Activated CD8-positive, alpha-beta memory T cell treated with anti-CD3 and anti-CD28 coated beads, Interleukin-2, amount 10 ng/mL, durations not matched to agents 7 days and 5 days (primary cell): ENCODE measurements at places on chromosomes 4 and X. TPM values are rescaled to one million over a fixed set of nuclear protein-coding genes. Genes with fewer than 3 reads are reported as not detected.
A peak's percentile ranks its signal among the peaks of the same experiment; 100 is the strongest.

Gene ANK2
- total RNA-seq = 2.4 TPM

DNA sequence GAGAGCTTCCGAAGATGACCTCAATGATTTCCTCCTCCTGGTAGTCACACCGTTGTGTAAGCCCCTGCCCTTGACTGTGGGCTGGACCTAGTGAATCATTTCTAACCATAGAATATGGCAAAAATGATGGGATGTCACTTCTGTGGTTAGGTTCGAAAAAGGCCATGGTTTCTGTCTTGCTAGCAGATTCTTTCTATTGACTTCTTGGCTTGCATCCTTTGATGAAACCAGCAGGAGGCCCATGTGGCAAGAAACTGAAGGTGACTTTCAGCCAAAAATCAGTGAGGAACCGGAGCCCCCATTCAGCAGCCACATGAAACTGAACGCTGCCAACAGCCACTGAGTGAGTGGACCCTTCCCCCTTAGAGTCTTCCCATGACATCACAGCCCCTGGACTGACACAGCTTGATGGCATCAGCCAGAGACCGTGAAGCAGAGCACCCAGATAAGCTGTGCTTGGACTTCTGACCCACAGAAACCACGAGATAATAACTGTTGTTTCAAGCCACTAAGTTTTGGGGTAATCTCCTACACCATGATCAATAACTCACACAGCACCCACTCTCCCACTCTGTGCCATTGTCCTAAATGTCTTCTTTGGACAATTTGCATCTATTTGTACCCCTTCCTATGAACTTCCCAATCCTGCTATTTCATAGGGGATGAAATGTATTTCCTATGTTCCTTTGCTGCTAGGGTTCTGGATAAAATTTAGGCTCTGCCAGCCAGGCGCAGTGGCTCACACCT is 148.0 kb upstream of the STX18 start:
- peak; percentile 64 for DNase-seq
- H3K4me1 ChIP-seq = peaks cover 25% of the 10 kb centered on the region
- no peak overlapping the region for H3K27ac ChIP-seq
- H3K4me3 ChIP-seq = no peak overlapping the region
- H3K27me3 ChIP-seq = peaks cover 7% of the 10 kb centered on the region

Gene NEUROG2
- total RNA-seq = 0.12 TPM

Gene SOX3
- total RNA-seq = not detected

DNA sequence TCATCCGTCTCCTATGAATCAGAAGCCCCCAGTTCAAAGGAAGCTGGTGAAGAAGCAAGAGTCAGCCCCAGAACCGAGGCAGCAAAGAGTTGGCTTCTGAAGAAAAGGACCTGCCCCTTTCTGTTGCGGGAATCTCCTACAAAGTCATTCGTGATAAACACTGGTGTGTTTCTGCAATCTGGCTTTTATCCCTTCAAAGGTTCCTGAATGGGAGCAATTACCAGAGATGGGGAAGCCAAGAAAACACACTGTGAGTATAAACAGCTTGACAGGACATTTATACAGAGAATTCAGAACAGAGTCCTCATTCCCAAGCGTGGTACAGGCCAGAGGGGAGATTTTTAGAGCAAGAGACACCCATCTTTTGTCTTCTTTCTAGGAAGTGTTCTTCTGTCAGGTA is 226.8 kb upstream of the LNX1 start:
- H3K27me3 ChIP-seq = no peaks in the 10 kb centered on the region
- DNase-seq = no peak
- H3K4me1 ChIP-seq = no peaks in the 10 kb centered on the region
- no peaks in the 10 kb centered on the region for H3K36me3 ChIP-seq
- no peak overlapping the region for H3K27ac ChIP-seq

- no peaks in the 10 kb centered on the region for H3K27me3 ChIP-seq
- H3K36me3 ChIP-seq = peaks cover 8% of the 10 kb centered on the region
- peaks cover 15% of the 10 kb centered on the region for H3K4me1 ChIP-seq
- no peak for DNase-seq
Measured at GRCh38 chrX:71487814-71488213, 45.1 kb upstream of the OGT start.

DNA sequence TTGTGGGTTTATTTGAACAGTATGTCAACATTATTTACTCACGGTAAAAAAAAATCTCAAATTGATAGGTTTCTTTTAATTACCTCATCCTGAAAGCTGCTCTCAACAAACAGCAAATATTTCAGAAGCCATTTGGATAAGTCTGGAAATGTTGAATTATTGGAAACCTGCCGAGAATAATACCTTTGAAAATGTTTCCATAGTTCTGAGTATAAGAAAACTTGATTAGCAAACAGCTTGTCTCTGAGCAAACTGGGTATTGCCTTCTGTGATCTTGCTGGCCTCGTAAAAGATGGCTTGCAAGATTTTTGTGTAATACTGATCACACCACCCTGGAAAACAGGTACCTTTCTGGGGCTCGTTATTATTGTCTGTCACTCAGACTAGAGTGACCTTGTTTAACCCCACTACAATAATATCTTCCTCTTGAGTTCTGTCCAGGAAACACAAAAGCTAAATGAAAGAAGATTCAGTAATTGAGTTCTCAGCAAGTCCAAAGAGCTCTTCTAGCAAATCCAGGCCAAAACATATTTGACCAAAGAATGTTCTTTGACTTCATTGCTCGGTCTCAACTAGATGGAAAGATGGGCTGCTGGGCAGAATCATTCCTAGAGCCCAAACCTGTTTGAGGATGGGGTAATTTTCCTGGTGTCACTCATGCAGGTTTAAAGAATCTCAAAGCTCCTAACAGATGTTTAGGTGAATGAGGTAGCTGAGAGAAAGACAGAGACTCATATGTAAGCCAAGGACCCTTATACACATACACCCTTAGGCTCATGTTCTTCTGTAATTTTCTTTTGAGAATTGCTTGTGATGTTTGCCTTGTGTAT is 255.6 kb upstream of the JADE1 start:
- H3K27ac ChIP-seq = no peak overlapping the region
- DNase-seq = no peak
- no peaks in the 10 kb centered on the region for H3K36me3 ChIP-seq
- peaks cover 44% of the 10 kb centered on the region for H3K27me3 ChIP-seq

GRCh38 chrX:53440621-53441517 is 6.7 kb upstream of the HSD17B10 start:
- peak; percentile 43 for DNase-seq
- peak overlapping the region; percentile 82 for H3K27ac ChIP-seq
- peak overlapping the region; percentile 81 for H3K4me3 ChIP-seq
- peaks cover 35% of the 10 kb centered on the region for H3K4me1 ChIP-seq

DNA sequence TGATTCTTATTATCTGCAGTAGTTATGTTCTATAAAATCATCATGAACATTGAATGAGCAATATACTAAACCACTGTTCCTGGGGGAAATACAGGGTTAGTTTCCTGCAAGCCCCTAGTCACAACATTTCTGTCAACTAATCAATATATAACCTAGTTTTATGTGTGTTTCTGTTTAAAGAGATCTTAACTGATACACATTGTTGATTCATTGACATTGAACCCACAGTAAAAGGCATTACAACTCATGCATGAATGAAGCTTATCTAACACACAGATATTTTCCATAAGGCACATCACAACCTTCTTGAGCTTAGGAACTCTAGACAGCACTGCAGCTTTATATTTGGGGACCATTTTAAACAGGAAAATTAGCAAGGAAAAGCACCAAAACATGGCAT is 134.2 kb downstream of the CAMK2D start:
- no peaks in the 10 kb centered on the region for H3K27me3 ChIP-seq
- peaks cover 18% of the 10 kb centered on the region for H3K36me3 ChIP-seq
- no peak for DNase-seq

- no peak overlapping the region for H3K4me3 ChIP-seq
- no peaks in the 10 kb centered on the region for H3K27me3 ChIP-seq
- DNase-seq = no peak
- no peaks in the 10 kb centered on the region for H3K36me3 ChIP-seq
Measured at GRCh38 chrX:154649503-154650220, 3.7 kb downstream of the CTAG2 start.

GRCh38 chrX:30931920-30932319 is 42.9 kb upstream of the TAB3 start:
- no peak overlapping the region for H3K27ac ChIP-seq
- DNase-seq = no peak
- H3K4me1 ChIP-seq = no peaks in the 10 kb centered on the region
- H3K4me3 ChIP-seq = no peak overlapping the region
- H3K36me3 ChIP-seq = no peaks in the 10 kb centered on the region

GRCh38 chr4:45442466-45442865 is 681.4 kb downstream of the GABRG1 start:
- DNase-seq = no peak
- H3K4me3 ChIP-seq = no peak overlapping the region
- no peaks in the 10 kb centered on the region for H3K36me3 ChIP-seq
- H3K27me3 ChIP-seq = no peaks in the 10 kb centered on the region
- no peaks in the 10 kb centered on the region for H3K4me1 ChIP-seq
- H3K27ac ChIP-seq = no peak overlapping the region

DNA sequence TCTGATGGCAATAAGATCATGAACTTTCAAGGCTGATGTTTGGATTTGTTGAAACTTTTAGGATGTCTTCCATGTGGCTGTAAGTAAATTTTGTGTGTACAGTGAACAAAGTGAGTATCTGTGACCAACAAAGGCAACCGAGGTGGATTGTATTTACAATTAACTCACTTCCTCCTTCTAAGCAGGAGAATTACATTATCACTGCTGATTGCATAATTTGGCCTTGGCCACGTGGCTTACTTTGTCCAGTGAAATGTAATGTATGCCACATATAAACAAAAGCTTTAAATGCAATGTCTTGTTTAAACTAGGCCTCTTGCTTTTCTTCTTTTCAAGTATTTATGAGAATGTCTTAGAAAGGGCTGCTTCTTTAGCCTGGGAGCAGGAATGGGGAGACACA is 66.3 kb upstream of the MAD2L1 start:
- H3K27ac ChIP-seq = no peak overlapping the region
- no peak overlapping the region for H3K4me3 ChIP-seq
- no peaks in the 10 kb centered on the region for H3K27me3 ChIP-seq

Gene SSX3
- total RNA-seq = not detected

GRCh38 chr4:68271851-68272357 is 26.4 kb upstream of the TMPRSS11B start:
- peaks cover 3% of the 10 kb centered on the region for H3K36me3 ChIP-seq
- H3K27ac ChIP-seq = no peak overlapping the region
- peaks cover 8% of the 10 kb centered on the region for H3K27me3 ChIP-seq
- no peak for DNase-seq
- H3K4me1 ChIP-seq = peaks cover 10% of the 10 kb centered on the region

Gene LNX1
- not detected for total RNA-seq

Gene ZNF157
- total RNA-seq = 0.19 TPM

DNA sequence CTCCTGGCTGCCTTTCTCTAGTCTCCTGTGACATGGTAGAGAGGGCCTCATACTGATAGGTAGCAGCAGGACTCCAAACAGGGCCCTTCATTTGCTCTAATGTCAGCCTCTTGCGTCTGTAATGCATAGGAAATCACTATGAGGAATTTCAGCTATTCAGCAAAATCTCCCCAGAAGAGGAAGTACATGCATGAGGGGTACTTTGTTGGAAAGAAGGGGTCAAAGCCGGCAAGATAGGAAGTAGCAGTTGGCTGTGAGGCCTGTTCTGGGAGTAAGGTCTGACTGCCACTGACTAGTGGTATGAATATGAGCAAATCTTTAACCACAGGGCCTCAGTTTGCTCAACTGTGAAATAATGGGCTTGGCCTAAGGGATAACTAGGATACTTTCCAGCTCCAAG is 283.2 kb downstream of the ARHGAP10 start:
- H3K27me3 ChIP-seq = no peaks in the 10 kb centered on the region
- no peaks in the 10 kb centered on the region for H3K36me3 ChIP-seq
- H3K27ac ChIP-seq = no peak overlapping the region
- peaks cover 2% of the 10 kb centered on the region for H3K4me1 ChIP-seq
- no peak for DNase-seq

DNA sequence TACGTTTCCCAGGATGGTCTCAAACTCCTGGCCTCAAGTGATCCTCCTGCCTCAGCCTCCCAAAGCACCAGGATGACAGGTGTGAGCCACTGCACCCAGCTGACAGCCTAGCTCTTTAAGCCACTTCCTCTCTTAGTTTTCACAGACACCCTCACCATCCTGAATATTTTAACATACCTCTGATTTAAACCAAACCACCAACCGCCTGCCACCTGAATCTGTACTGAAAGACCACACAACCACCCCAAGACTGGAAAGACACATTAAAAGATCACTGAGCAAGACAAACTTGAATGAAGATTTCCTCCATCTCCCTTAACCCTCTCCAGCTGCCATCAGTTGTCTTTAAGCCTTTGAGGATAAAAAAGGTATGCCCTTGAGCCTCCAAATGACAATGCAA is 110.6 kb downstream of the SH3KBP1 start:
- peaks cover 20% of the 10 kb centered on the region for H3K36me3 ChIP-seq
- H3K27ac ChIP-seq = peak overlapping the region; percentile 87

Gene CMC4
- 3.7 TPM for total RNA-seq

Gene TMPRSS11D
- not detected for total RNA-seq

- no peaks in the 10 kb centered on the region for H3K27me3 ChIP-seq
- DNase-seq = no peak
- H3K36me3 ChIP-seq = no peaks in the 10 kb centered on the region
- H3K4me1 ChIP-seq = no peaks in the 10 kb centered on the region
Measured at GRCh38 chrX:74408304-74408703, 13.0 kb upstream of the SLC16A2 start.

DNA sequence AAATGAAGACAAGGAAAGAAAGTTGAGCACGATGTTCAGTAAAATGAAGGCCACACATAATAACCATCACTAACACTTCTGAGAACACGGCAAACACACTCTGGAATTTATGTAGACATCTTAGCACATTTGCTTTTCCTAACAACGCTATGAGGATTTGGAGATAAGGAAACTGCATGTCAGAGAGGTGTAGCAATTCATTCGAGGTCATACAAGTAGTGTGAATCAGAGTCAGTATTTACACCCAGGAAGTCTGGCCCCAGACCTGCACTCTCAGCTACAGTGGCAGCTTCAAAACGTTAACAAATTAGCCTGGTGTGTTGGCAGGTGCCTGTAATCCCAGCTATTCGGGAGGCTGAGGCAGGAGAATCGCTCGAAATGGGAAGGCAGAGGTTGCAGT is 253.4 kb downstream of the PDGFC start:
- no peak overlapping the region for H3K27ac ChIP-seq
- H3K4me3 ChIP-seq = no peak overlapping the region
- H3K27me3 ChIP-seq = no peaks in the 10 kb centered on the region
- no peaks in the 10 kb centered on the region for H3K4me1 ChIP-seq
- no peak for DNase-seq

- no peaks in the 10 kb centered on the region for H3K4me1 ChIP-seq
- no peaks in the 10 kb centered on the region for H3K27me3 ChIP-seq
- H3K4me3 ChIP-seq = no peak overlapping the region
- no peaks in the 10 kb centered on the region for H3K36me3 ChIP-seq
Measured at GRCh38 chr4:19819737-19820136, 432.0 kb upstream of the SLIT2 start.

GRCh38 chr4:56699537-56700105 is 18.5 kb upstream of the HOPX start:
- no peaks in the 10 kb centered on the region for H3K27me3 ChIP-seq
- no peak overlapping the region for H3K27ac ChIP-seq
- no peaks in the 10 kb centered on the region for H3K4me1 ChIP-seq

Gene PDGFC
- total RNA-seq = not detected
